NB4 (cell line): ENCODE measurements at places on chromosomes 12 and 14.
A peak's percentile ranks its signal among the peaks of the same experiment; 100 is the strongest.

GRCh38 chr14:99507860-99508640 is 26.8 kb downstream of the CCNK start:
- DNase-seq: no peak

DNA sequence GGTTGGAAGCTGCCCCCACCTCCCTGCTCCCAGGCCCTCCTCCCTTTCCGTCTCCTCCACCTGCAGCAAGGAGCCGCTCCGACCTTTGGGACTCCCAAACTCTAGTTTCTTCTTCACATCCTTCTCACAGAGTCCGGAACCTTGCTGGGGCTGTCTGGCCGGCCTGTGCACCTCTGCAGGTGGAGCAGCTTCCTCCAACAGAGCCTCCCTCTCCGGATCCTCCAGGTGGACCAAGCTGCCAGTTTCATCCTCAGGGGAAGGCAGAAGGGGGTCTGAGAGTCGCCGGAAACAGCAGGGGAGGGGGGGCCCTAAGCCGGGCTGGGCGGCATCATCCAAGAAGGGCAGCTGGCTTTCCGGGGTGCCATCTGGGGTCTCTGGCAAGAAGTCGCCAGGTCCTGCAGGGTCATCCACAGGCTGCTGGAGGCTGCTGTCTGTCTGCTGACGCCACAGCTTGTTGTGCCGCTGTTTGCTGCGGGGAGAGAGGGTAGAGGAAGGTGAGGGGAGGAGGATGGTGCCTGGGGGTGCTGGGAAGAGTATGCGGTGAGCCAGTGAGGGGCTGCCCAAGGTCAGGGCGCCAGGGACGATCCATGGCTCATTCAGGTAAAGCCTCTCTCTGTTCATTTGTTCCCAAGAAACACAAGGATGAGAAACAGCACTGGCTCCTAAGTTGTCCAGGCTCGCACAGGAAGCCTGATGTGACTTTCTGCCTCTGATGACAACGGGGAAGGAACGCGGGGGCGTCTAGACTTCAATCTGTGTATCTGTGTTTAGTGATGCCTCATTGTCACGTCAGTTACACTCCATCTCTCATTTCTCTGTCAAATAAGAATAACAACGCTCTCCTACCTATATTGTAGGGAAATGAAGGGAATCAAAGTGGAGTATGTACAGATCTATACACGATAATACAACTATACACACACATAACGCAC is 61.3 kb upstream of the CORO1C start:
- DNase-seq: no peak

GRCh38 chr12:103334466-103334865 is 161.3 kb downstream of the C12orf42 start:
- no peak for DNase-seq

DNA sequence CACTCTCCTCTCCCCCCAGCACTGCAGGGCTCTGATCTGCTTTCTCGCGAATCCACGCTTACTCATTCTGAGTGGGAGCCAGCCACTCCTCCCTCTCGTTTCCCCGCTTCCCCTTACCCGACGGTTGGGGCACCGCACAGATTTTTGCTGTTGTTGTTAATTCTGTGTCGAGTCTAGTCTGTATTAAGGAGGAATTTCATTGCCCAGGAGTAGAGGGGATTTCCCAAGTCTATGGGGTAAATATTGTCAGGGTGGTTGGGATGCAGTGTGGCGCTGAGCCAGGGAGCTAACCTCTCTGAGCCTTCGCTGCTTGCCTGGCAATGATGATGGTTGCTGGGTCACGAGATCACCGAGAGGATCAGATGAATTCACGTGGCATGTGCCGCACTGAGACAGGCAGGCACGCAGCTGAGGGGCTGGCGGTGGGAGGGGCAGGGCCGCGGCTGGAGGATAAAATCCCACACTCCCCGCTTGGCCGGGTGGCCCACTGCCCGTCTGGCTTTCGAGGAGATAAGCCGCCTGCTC is 18.5 kb downstream of the NCOR2 start:
- no peak for DNase-seq

DNA sequence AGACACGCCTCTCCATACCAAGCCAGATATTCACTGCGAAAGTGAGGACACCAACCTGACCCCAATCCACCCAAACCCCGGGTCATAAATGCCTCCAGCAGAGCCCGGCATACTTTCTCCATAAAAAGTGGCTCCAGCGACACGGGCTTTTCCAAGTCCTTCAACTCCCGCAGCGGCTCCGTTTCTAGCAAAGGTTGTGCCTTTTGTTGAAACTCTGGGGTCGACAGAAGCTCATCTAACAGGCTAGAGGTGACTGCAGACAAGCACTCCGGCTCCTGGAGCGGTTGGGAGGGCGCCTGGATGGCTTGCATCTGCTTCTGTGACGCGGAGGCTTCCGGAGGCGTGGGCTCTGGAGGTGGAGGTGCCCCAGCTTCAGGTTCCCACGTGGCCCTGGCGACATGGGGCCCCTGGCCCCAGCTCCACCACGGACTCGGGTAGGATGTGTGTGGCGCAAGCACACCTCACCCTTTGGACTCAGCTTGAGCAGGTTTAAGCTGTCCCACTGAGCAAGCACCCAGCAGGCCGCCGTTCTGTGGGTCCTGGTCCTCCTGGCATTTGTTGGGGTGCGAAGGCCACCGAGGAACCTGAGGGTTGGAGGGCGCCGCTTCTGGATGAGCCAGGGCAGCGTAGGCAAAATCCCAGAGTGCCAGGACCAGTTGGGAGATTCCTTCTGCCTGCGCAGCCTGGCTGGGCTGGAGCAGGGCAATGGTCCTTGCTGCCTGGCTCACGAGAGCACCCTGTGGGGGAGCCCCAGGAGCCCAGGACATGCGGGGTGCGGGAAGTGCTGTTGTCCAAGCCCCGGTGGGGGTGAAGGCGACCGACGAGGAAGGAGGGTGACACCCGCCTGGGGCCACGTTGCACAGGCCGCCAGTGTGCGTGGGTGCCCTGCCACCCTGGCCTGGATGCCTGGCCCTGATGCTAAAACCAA is 186.3 kb downstream of the ALG10 start:
- DNase-seq: no peak

- DNase-seq: no peak
These were observed 16.8 kb upstream of the CACNA2D4 start for GRCh38 chr12:1935242-1935641.

DNA sequence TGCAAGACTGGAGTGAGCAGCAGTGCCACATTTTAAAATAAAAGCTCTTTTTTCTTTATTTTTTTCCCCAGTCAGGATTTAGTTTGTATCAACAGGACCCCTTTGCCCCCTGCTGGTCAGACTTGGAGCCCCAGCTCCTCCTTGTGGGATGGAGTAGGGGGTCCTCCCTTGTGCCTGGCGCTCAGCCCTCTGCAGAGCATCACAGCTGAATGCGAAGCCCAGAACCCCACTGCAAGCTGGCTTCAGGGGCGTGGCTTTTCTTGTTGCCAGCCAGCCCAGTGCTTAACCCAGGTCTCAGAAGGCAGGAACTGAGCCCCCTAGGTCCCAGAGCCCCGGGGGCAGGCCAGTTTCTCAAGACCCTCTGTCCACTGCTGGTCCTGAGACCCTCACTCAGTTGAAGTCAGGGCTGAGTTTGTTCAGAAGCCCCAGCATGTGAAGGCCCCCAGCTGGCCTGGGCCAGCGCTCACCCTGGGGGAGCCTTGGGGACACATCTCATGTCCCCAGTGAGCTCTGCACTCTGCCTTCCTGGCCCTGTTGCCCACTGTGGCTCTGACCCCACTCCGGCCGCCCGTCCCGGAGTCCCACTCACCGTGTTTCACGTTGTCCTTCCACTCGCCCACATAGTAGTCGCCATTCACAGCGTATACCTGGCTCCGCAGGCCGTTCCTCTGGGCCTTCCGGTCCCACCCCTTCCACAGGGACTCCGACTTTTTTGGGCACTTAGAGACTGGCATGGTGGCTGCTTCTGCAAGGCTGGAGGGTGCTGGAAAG is 519 bp downstream of the MORN3 start:
- DNase-seq: peak; percentile 73

DNA sequence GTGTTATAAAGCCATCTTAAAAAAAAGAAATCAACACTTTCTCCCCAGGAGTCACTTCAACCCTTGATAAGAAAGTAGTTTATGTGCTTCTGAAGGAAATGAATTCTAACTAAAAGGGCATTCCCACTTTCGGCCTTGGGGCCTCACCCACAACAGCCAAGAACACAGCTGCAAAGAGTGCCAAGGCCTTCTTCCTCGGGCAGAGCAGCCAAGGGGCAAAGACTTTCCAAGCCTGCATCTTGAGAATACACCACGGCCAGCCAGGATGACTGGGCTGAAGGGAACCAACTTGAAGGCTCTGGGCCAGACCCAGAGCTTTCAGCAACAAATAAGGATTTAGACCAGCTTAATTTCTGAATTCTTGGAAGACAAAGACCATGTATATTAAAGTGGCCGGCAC is 60.4 kb upstream of the FOXN3 start:
- no peak for DNase-seq

GRCh38 chr12:116759783-116760621 is 21.9 kb downstream of the RNFT2 start:
- no peak for DNase-seq

DNA sequence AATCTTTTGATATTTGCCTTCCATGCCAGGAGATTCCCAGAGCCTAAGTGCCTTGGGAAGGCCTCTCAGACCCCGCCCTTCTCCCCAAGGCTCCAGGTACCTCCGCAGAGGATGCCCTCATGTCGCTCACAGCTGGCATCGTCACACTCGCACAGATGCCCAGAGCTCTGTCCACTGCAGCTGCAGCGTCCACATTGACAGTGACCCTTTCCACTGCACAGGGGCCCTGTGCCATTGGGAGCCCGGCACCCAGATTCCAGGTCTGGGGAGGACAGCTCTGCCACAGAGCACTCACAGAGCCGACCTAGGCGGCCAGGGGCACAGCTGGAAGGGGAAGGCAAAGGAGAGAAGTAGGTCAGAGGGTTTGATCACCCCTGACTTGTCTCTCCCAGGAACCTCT is 12.3 kb upstream of the CSAD start:
- DNase-seq: no peak

- DNase-seq: no peak
These were observed 207.3 kb downstream of the SSPN start for GRCh38 chr12:26402648-26403047.

- no peak for DNase-seq
These were observed 145.4 kb downstream of the TPH2 start for GRCh38 chr12:72084061-72084460.

- no peak for DNase-seq
These were observed 113.3 kb upstream of the ATP2B1 start for GRCh38 chr12:89821896-89822295.

- no peak for DNase-seq
These were observed 275.7 kb downstream of the ITPR2 start for GRCh38 chr12:26557326-26557725.

- DNase-seq: peak; percentile 33
These were observed 31.4 kb downstream of the CD9 start for GRCh38 chr12:6231359-6232268.

GRCh38 chr12:55743406-55744339 is 751 bp downstream of the GDF11 start:
- peak; percentile 90 for DNase-seq

DNA sequence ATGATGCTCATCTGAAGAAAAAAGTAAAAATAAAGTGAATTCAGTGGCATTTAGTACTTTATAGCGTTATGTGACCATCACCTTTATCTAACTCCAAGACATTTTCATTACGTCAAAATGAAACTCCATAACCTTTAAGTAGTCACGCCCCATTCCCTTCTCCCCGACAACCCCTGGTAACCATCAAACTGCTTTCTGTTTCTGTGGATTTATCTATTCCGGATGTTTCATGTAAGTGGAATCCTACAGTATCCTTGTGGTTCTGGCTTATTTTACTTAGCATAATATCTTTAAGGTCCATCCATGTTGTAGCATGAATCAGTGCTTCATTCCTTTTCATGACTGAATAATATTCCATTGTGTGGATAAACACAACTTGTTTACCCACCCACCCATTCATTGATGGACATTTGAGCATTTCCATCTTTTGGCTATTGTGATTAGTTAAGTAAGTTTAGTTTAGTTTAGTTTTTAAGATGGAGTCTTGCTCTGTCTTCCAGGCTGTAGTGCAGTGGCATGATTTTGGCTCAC is 18.5 kb upstream of the MAP1LC3B2 start:
- no peak for DNase-seq

DNA sequence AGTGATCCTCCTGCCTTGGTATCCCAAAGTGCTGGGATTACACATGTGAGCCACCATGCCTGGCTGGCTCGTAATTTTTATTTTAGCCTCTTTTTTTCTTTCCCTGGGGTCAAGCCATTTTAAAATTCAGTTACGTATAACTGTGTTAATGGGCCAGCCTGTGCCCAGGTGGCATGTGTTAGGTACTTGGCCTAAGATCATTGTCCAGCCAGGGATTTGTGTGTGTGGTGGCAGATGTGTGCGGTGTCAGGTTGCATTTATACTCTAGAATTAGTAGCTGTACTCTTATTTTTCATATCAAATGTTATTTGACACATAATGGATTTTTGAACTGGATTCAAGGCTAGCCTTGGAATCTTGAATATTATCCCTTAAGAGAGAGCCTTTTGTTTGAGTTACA is 69.3 kb downstream of the FBXO34 start:
- no peak for DNase-seq

DNA sequence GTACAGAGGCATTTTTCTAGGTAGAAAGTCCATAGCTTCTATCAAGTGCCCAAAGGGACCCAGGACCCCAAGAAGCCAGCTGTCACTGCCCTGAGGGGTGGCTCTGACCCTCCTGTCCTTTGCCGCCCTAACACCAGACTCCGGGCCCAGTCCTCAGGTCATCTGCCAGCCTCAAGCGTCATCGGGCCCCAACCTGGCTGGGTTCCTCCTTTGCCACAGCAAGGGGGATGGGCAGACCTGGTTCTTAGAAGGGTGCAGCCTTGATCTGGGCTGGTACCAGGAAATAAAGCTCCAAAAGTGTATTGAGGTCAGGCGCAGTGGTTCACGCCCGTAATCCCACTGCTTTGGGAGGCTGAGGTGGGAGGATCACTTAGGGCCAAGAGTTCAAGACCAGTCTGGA is 27.1 kb upstream of the FAM222A start:
- DNase-seq: no peak

- DNase-seq: no peak
These were observed 53.6 kb upstream of the EIF5 start for GRCh38 chr14:103280278-103280928.

DNA sequence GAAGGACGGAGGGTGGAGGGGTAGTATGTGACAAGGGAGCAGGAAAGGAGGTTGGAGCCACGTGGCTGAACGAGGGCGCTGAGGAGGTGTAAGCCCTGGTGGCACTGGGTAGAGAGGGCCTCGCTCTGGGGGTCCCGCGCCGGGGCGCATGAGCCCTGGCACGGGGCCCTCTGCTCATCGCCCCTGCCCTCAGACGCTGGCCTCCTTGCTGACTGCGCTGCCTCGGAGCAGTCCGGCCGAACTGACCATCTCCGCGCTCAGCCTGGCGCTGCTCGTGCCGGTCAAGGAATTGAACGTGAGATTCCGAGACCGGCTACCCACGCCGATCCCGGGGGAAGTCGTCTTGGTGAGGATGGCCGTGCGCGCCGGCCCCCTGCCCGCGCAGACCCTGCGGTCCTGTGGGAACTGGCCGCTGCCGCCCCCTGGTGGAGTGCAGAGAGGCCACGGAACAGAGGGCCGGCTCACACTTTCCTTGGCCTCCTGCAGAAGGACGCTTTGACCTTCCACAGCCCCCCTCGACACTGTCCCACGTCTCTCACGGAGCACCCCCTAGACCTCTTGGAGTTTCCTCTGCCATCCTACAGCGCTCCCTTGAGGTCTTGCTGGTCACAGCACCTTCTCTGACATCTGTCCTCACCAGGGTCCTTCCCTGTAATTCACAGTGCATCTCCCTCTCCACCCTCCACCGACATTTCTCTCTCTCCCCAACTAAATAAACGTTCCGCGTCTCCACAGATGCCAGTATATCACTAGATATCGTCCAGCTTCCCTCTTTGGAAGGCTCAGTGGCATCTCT is 10.5 kb downstream of the ARHGEF25 start:
- peak; percentile 59 for DNase-seq
